ENCODE measurements at places on chromosomes 16 and 17. TPM values are rescaled to one million over a fixed set of nuclear protein-coding genes. Genes with fewer than 3 reads are reported as not detected.

- no peak for DNase-seq
- H3K4me3 ChIP-seq = no peak overlapping the region
- peaks cover 20% of the 10 kb centered on the region for H3K4me1 ChIP-seq
- H3K27me3 ChIP-seq = no peaks in the 10 kb centered on the region
- H3K27ac ChIP-seq = no peak overlapping the region
These were observed 14.8 kb downstream of the CPD start for GRCh38 chr17:30393491-30393890.

Gene SDR42E1
- total RNA-seq = 12.2 TPM

DNA sequence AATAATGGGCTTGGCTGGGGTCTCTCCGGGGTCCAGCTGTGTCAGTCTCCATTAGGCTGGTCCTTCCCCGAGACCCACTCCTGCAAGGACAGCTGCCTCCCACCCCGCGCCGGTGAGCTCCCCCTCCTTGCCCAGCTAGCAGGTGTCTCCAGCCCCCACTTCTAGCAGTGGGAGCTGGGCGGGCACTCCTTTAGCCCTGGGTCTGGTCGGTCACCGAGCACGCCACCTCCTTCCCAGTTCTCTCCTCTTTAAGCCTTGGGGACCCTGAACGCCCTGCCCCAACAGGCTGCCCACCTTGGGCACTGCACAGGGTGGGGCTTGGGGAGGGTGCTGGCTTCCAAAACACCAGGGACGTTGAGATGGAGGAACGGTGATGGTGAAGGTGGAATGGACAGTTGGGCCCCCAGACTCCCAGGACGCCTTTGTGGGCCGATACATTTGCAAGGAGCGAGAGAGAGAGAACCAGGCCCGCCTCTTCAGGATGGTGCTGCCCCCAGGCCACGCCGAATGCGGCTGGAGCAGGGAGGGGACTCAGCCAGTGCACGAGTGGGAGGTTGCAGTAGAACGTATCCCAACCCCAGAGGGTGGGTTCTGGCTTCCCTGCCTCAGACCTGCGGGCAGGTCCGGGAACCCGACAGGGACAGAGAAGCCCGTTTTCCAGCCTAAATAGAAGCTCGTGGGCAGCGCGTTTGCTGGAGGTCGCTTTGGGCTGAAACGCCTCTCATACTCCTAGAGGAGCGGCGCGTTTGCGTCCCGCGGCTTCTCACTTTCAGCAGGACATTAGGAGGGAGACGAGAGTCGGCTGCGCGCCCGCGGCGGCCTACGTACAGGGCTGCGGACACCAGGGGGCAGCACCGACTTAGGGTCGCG lies 10.7 kb downstream of the TBX2 start:
- peak overlapping the region; percentile 47 for H3K4me3 ChIP-seq
- H3K27ac ChIP-seq = peak overlapping the region; percentile 74
- H3K36me3 ChIP-seq = no peaks in the 10 kb centered on the region
- H3K27me3 ChIP-seq = peaks cover 80% of the 10 kb centered on the region
- peak; percentile 76 for DNase-seq
- peaks cover 14% of the 10 kb centered on the region for H3K4me1 ChIP-seq

- DNase-seq = peak; percentile 81
- H3K4me3 ChIP-seq = peak overlapping the region; percentile 14
- H3K4me1 ChIP-seq = peaks cover 22% of the 10 kb centered on the region
- no peaks in the 10 kb centered on the region for H3K27me3 ChIP-seq
These were observed 4.9 kb downstream of the MLKL start for GRCh38 chr16:74695450-74696422.

Gene TBC1D3B
- 5.2 TPM for total RNA-seq

DNA sequence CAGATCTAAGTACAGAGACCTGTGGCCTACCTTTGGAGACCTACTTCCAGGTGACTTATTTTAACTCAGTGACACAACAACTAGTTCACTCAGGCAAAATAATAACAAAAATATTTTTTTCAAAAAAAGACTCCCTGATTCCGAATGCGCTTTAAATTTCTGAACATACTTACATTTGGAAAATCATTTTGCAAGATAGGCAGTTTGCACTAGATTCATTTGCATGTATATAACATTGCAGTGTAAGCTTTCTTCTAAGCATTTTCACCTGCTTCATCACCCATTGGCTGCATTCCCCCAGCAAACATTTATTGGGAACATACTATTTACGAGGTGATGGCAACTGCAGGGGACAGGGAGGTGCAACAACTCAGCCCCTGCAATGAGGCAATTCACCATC lies 166.8 kb downstream of the GRIN2A start:
- H3K27ac ChIP-seq = no peak overlapping the region
- no peak for DNase-seq
- peaks cover 4% of the 10 kb centered on the region for H3K27me3 ChIP-seq
- H3K4me1 ChIP-seq = no peaks in the 10 kb centered on the region
- no peaks in the 10 kb centered on the region for H3K36me3 ChIP-seq

DNA sequence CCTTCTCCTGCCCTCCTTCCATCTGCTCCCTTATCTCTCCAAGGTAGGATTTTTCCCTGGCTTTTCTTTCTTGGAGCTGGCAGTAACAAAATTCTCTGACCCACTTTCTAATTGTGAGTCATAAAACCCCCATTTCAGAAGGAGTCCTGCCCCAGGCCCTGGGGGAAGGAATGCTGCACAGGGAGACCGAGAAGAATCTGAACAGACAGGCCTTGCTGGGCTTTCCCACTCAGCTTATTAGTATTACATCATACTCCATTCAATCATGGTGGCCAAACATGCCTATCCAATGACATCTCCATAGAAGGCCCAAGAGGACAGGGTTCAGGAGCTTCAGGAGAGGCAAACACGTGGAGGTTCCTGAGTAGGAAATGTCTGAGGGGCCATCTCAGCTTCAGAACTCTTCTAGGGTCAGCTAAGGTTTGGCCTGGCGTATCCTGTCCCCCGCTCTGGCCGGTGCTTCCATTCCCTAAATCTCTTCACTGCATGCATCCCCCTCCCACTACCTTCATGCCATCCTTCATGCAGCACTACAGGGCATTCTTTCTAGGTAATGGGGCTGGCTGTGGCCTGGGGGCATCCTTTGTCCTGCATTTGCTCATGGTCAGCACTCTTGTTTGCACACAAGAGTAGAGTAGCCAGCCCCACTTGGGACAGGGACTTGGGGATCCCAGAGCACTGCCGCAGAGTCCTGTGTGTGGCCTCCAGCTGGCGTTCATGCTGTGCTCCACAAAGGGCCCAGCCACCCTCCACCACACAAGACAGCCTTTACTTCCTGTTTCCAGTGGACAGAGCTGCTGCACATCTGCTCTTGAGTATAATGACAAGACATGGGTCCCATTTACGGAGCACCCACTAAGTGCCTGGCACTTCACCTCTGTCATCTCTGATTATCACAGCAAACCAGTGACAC lies 8.2 kb downstream of the SLC6A2 start:
- H3K27me3 ChIP-seq = no peaks in the 10 kb centered on the region
- no peak for DNase-seq
- no peaks in the 10 kb centered on the region for H3K36me3 ChIP-seq

Gene KRT33B
- not detected for total RNA-seq

DNA sequence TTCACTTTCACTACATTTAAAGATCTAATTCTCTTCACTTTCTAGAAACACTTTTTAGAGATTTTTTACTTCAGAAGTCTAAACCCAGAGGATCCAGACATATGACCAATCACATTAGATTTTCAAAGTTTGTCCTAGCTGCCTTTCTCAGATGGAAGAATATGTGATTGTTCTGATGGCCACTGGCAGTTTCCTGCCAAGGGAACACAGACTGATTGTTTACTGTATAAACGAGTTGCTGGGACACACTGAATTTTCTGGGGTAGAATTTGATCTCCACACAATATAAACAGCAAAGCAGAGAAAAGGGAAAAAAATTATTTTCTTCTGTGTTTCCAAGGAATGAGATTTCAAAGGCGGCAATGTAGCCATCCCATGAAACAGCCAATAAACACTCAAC lies 480.0 kb downstream of the TOX3 start:
- no peak for DNase-seq
- no peaks in the 10 kb centered on the region for H3K36me3 ChIP-seq
- no peaks in the 10 kb centered on the region for H3K4me1 ChIP-seq
